ENCODE measurements at places on chromosomes 2 and 18. TPM values are rescaled to one million over a fixed set of nuclear protein-coding genes. Genes with fewer than 3 reads are reported as not detected.
A peak's percentile ranks its signal among the peaks of the same experiment; 100 is the strongest.

DNA sequence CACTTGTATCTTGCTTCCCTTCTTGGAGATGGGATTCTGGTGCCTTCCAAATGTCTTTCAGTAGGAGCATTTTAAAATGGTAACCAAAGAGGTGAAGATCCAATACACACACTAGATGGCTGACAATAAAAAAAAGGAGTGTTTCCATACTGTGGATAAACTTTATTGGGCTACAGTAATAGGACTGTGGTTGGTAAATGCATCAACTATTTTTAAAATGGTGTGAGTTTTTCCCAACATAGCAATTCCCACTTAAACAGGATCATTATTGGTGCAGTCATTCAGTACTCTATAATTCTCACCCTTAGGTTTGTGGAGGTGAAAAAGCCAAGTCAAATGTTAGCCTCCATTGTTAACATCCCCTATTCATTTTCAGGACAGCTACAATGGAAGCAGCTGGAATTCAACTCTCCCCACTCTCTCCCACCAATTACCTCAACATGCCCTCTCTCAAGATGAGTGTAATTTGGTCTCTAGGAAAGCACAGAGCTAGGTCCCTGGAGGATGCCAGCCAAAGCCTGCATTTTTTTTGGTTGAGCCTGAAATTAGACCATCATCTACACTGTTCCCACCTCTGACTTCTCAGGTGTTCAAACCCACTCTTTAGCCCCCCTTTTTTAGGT, 273.3 kb downstream of the TCF4 start:
- H3K4me3 ChIP-seq, result no peak overlapping the region
- peaks cover 15% of the 10 kb centered on the region for H3K4me1 ChIP-seq
- DNase-seq, result no peak

- H3K4me1 ChIP-seq, result peaks cover 54% of the 10 kb centered on the region
- no peaks in the 10 kb centered on the region for H3K36me3 ChIP-seq
- DNase-seq, result peak; percentile 86
- H3K27ac ChIP-seq, result peak overlapping the region; percentile 63
These were observed 65.7 kb downstream of the SPRED2 start for GRCh38 chr2:65366595-65367125.

DNA sequence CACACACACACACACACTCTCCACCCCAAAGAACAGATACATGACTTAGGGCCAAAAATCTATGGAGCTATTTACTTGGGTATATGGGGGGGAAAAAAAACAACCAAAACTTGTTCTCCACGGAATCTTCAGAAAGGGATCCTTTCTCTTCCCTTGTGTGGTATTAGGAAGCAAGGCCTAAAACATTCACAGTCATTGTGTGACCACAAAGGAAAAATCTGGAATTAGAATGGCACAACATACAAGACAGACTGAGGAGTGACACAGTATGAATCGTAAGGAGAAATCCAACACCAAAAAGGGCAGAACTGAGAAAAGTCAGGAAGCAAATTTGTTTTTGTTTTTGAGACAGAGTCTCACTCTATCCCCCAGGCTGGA, 70.3 kb downstream of the ASXL2 start:
- no peak overlapping the region for H3K27ac ChIP-seq
- peaks cover 43% of the 10 kb centered on the region for H3K36me3 ChIP-seq
- no peaks in the 10 kb centered on the region for H3K27me3 ChIP-seq
- no peak overlapping the region for H3K4me3 ChIP-seq
- no peak for DNase-seq

The GKN2 gene
- 28.0 TPM for polyA plus RNA-seq

DNA sequence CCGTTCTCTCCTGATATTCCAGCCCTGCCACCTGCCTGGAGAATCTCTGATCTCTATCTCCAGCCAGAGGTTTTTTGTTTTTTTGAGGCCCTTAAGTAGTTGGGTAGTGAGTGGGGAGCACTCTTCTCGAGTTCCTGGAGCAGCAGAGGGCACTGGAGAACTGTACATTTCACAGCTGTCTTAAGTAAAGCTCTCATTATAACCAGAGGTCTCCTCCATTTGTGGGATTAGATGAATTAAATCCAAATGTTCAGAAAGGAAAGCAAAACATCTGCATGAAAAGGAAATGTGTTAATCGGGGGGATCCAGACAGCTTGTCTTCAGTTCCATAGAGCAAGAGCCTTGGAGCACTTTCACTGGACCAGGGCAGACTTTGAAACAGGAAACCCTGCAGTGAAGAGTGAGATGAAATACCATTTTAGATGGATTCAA, 32.8 kb downstream of the AOX1 start:
- no peak overlapping the region for H3K27ac ChIP-seq
- no peaks in the 10 kb centered on the region for H3K4me1 ChIP-seq

The REG3G gene
- not detected for polyA plus RNA-seq

GRCh38 chr2:9106338-9107167, 100.1 kb upstream of the ASAP2 start:
- H3K27ac ChIP-seq, result no peak overlapping the region
- DNase-seq, result no peak
- no peaks in the 10 kb centered on the region for H3K27me3 ChIP-seq
- no peaks in the 10 kb centered on the region for H3K36me3 ChIP-seq
- no peak overlapping the region for H3K4me3 ChIP-seq

DNA sequence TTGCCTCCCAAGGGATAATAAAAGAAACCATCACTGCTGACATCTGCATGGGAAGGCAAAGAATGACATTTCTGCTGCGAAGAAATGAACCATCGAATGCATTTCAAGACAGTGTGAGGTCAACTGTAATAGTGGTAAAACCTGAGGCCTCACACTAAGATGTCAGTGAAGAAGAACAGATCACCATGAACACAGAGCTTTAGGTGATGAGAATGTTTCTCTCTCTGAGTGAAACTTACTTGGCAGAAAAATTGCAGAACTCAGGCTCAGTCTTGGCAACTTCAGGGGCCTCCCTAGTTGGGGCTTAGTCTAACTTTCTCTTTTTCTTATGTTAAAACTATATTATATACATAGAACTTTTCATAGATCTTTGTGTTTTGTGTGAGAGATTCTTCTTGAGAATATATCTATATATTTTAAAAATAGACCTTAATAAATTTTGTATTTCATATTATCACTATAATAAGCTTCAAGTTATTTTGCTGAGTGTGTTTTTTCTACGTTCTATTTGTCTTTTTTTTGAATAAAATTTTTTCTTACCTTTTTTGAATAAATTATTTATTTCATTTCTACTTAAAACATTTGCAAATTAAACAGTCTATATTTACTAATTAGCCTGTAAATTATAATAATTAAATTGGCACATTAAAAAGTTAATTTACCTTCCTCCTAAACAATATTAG, 427.5 kb upstream of the TRIB2 start:
- H3K27ac ChIP-seq, result no peak overlapping the region
- no peaks in the 10 kb centered on the region for H3K27me3 ChIP-seq
- DNase-seq, result no peak
- H3K36me3 ChIP-seq, result no peaks in the 10 kb centered on the region
- no peaks in the 10 kb centered on the region for H3K4me1 ChIP-seq

- peaks cover 50% of the 10 kb centered on the region for H3K4me1 ChIP-seq
- DNase-seq, result no peak
- H3K36me3 ChIP-seq, result no peaks in the 10 kb centered on the region
- H3K27ac ChIP-seq, result peak overlapping the region; percentile 59
These were observed 9.4 kb upstream of the AGFG1 start for GRCh38 chr2:227462462-227462951.

DNA sequence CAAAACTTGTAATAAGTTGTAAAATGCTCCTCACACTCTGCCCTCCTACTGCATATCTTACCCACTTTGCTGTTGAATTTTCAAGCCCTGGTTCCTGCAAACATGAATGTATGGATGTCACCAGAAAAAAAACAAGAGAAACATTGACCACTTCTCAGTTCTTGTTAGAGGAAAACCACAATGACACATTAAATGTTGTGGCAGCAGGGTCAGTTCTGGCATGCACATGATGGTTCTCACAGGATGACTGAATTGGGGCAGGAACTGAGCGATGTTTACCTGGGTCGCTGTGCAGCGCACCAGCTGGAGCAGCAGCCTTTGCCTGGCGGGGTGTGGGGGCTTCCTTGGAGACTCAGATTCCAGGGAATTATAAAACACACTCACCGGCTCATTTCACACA, 14.0 kb upstream of the PRKCE start:
- no peaks in the 10 kb centered on the region for H3K4me1 ChIP-seq
- no peak overlapping the region for H3K4me3 ChIP-seq
- H3K27ac ChIP-seq, result no peak overlapping the region
- no peaks in the 10 kb centered on the region for H3K36me3 ChIP-seq
- no peak for DNase-seq

DNA sequence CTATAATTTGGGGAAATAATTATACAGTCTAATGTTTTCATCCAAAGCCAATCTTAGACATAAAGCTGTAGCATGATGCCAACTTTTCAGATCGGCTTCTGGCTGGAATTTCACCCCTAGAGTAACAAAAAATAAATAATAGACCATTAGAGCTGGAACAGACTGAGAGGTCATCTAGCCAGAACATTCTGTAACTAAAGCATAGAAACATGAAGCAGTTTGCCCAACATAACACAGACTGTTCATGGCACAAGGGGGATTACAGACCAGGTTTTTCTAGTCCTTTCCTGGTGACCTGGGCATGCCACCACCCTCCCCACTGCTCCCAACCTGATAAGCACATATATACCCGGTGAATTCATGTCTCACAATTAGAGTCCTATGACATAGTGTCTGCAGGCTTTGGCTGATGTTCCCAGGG, 116.4 kb upstream of the PPP1CB start:
- no peaks in the 10 kb centered on the region for H3K36me3 ChIP-seq
- no peak for DNase-seq
- H3K27ac ChIP-seq, result peak overlapping the region; percentile 89

The FLACC1 gene
- polyA plus RNA-seq, result not detected

GRCh38 chr2:67540962-67541361, 143.8 kb downstream of the ETAA1 start:
- no peaks in the 10 kb centered on the region for H3K4me1 ChIP-seq
- H3K27ac ChIP-seq, result no peak overlapping the region
- DNase-seq, result no peak
- no peaks in the 10 kb centered on the region for H3K36me3 ChIP-seq

DNA sequence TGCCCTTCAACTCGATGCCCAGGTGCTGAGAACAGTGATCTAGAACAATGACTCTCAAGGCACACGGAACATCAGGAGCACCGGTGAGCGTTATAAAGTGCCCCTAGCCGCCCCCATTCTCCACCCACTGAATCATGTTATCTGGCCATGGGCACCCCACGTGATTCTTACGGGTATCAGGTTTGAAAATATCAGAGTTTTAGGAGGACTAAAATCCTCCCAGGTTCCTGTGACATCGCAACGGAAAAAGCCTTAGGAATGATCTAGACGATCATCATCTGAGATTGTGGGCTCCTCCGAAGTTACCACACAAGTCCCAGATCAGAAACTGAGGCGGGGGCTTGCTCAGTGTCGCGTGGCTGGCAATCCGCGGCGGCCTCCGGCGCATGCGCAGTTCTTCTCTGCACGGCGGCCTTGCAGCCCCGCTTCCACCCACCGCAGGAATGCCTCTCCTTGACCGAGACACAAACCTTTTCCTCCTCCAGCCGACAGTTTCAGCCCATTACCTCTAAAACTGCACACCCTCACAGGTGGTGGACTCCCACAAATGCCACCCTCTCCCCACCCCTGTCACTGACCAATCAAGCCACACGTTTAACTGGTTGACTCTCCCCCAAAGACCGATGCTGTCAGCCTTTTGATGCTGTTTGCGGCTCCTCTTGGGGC, 5.8 kb upstream of the MRPL33 start:
- H3K27ac ChIP-seq, result peak overlapping the region; percentile 83
- peak; percentile 93 for DNase-seq
- H3K4me3 ChIP-seq, result peak overlapping the region; percentile 37

The KIAA1328 gene
- 2.3 TPM for polyA plus RNA-seq

GRCh38 chr2:1742681-1743395, 1.5 kb downstream of the PXDN start:
- no peaks in the 10 kb centered on the region for H3K4me1 ChIP-seq
- DNase-seq, result peak; percentile 36
- peak overlapping the region; percentile 94 for H3K27ac ChIP-seq

GRCh38 chr2:204850581-204850980, 305.3 kb downstream of the PARD3B start:
- H3K4me3 ChIP-seq, result no peak overlapping the region
- H3K36me3 ChIP-seq, result no peaks in the 10 kb centered on the region

GRCh38 chr2:229126066-229126465, 145.0 kb downstream of the PID1 start:
- peak; percentile 5 for DNase-seq
- no peak overlapping the region for H3K4me3 ChIP-seq
- no peaks in the 10 kb centered on the region for H3K4me1 ChIP-seq
- no peak overlapping the region for H3K27ac ChIP-seq

DNA sequence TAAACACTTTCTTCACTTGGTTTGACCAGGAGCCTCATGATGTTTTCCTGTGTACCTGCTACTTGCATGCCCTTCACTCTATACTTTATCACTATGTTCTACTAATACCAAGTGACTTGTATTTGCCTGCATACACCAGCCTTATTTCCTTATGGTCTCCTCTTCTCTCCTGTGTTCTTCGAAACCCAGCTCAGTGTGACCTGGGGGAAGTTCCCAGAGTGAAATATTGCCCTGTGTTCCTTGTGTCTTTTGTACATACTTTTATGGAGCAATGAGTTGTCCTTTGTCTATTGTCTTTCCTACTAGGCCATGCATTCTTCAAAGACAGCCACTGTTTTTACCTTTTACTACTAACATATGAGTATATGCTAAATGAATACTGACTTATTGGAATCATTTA, 567 bp downstream of the NT5C1B start:
- H3K4me1 ChIP-seq, result no peaks in the 10 kb centered on the region
- H3K27me3 ChIP-seq, result no peaks in the 10 kb centered on the region
- H3K4me3 ChIP-seq, result no peak overlapping the region

GRCh38 chr2:21466341-21466927, 342.7 kb downstream of the TDRD15 start:
- DNase-seq, result peak; percentile 24
- H3K4me1 ChIP-seq, result no peaks in the 10 kb centered on the region
- H3K36me3 ChIP-seq, result no peaks in the 10 kb centered on the region
- H3K4me3 ChIP-seq, result no peak overlapping the region
- no peak overlapping the region for H3K27ac ChIP-seq

DNA sequence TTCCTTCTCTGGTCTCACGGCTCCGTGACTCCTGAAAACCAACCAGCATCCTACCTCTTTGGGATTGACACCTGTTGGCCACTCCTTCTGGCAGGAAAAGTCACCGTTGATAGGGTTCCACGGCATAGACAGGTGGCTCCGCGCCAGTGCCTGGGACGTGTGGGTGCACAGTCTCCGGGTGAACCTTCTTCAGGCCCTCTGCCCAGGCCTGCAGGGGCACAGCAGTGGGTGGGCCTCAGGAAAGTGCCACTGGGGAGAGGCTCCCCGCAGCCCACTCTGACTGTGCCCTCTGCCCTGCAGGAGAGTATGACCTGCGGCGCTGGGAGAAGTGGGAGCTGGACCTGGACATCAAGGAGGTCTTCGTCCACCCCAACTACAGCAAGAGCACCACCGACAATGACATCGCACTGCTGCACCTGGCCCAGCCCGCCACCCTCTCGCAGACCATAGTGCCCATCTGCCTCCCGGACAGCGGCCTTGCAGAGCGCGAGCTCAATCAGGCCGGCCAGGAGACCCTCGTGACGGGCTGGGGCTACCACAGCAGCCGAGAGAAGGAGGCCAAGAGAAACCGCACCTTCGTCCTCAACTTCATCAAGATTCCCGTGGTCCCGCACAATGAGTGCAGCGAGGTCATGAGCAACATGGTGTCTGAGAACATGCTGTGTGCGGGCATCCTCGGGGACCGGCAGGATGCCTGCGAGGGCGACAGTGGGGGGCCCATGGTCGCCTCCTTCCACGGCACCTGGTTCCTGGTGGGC, 10.0 kb downstream of the PROC start:
- no peaks in the 10 kb centered on the region for H3K27me3 ChIP-seq
- H3K36me3 ChIP-seq, result no peaks in the 10 kb centered on the region
- no peak overlapping the region for H3K4me3 ChIP-seq
- peaks cover 5% of the 10 kb centered on the region for H3K4me1 ChIP-seq

The EMILIN1 gene
- 53.1 TPM for polyA plus RNA-seq

All from stomach (tissue), 19 donors.